Esophagus muscularis mucosa (tissue), 4 donors: ENCODE measurements at places on chromosomes 12 and 14. TPM values are rescaled to one million over a fixed set of nuclear protein-coding genes. Genes with fewer than 3 reads are reported as not detected.

RFX4 gene
- total RNA-seq: not detected

DNA sequence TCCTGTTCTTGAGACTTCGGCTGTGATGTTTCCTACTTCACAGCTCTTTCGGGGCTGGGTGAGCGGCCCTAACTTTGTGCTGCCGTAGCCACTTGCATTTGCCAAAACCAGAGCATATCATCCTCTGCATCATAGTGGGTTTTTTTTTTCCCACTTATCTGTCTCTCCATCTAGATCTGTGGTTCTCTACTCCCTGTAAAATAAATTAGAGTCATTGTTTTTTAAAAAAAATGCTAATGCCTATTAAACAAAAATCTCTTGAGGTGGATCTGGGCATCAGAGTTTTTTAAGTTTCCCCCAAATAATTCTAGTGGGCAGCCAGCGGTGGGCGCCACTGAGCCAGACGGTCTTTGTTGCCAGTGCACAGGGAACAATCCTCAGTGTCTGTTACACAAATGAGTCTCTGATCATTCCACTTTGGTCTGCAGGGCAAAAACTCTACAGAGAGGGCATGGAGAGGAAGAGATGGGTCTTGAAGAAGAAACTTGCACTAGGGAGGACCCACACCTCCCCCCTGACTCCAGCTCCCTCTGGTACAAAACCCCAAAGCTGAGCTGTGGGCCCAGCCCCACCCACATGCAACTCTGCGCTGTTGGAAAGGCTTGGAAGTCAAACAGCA lies 62.4 kb upstream of the BCL2L14 start:
- H3K27ac ChIP-seq: no peak overlapping the region
- no peaks in the 10 kb centered on the region for H3K36me3 ChIP-seq
- no peak for DNase-seq
- H3K27me3 ChIP-seq: no peaks in the 10 kb centered on the region

PLBD1 gene
- 18.7 TPM for total RNA-seq

GRCh38 chr12:110913119-110914056 lies 7.0 kb downstream of the MYL2 start:
- peaks cover 6% of the 10 kb centered on the region for H3K27me3 ChIP-seq
- no peaks in the 10 kb centered on the region for H3K36me3 ChIP-seq
- H3K4me1 ChIP-seq: no peaks in the 10 kb centered on the region
- no peak overlapping the region for H3K27ac ChIP-seq
- no peak for DNase-seq
- H3K4me3 ChIP-seq: no peak overlapping the region

DNA sequence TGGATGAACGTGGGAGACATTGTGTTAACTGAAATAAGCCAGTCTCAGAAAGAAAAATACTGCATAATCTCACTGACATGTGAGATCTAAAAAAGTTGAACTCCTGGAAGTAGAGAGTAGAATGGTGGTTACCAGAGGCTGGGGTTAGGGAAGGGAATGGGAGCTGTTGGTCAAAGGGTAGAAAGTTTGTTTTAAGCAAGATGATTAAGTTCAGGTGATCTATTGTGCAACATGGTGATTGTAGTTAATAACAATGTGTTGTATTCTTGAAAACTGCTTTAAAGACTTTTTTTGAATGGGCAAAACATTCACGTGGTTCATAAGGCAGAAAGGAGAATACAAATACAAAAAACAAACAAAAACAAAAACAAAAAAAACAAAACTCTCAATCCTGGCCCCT lies 460.4 kb upstream of the TBX3 start:
- no peak overlapping the region for H3K27ac ChIP-seq
- no peaks in the 10 kb centered on the region for H3K36me3 ChIP-seq
- H3K4me3 ChIP-seq: no peak overlapping the region
- no peaks in the 10 kb centered on the region for H3K27me3 ChIP-seq
- no peak for DNase-seq

ZBTB42 gene
- 4.4 TPM for total RNA-seq

DNA sequence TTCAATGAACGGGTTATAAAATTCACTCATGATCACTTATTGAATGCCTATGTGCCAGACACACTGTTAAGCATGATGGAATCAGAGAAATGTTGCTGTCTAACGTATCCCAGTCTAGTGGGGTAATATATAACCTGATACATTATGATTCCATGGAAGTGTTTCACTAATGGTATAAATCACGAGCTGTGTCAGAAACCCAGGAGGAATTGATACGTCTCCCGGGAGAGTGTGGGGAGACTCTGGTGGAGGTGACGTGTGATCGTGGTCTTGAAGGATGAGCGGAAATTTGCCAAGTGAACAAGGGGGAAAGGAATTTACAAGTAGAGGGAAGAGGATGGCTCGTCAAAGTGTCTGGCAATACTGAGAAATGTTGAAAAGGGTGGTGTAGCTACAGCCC lies 26.5 kb downstream of the MANSC1 start:
- H3K4me1 ChIP-seq: no peaks in the 10 kb centered on the region
- H3K36me3 ChIP-seq: no peaks in the 10 kb centered on the region
- no peaks in the 10 kb centered on the region for H3K27me3 ChIP-seq
- H3K27ac ChIP-seq: no peak overlapping the region

CLECL1 gene
- total RNA-seq: 0.83 TPM

DNA sequence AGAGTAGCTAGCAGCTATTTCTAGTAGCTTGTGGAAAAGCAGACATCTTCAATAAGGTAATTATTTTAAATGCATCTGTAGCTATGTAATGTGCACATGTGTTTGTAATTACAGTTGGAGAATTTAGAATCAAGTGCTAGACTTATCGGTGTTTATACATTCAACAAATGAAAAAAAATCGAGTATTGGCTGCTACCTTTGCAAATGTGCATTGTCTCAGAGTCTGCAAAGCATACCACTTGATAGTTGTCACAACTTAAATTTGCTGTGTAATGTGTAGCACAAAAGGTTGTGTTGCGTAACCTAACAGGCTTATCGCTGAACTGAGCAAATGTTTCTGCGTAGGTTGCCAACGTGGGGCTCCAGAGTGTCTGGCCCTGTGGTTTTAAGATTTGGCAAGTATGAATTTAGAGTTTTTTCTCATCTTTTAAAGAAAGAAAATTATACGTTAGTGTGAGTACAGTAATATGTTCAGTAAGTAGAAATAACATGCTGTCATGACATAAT lies 44.3 kb downstream of the TMTC2 start:
- H3K4me3 ChIP-seq: no peak overlapping the region
- H3K36me3 ChIP-seq: no peaks in the 10 kb centered on the region
- no peak overlapping the region for H3K27ac ChIP-seq
- H3K4me1 ChIP-seq: no peaks in the 10 kb centered on the region
- no peaks in the 10 kb centered on the region for H3K27me3 ChIP-seq

DLGAP5 gene
- not detected for total RNA-seq

KCNC2 gene
- total RNA-seq: 0.17 TPM

P3H3 gene
- 30.7 TPM for total RNA-seq

- DNase-seq: no peak
- no peaks in the 10 kb centered on the region for H3K27me3 ChIP-seq
- H3K4me1 ChIP-seq: no peaks in the 10 kb centered on the region
- H3K27ac ChIP-seq: no peak overlapping the region
- no peak overlapping the region for H3K4me3 ChIP-seq
- peaks cover 68% of the 10 kb centered on the region for H3K36me3 ChIP-seq
Measured at GRCh38 chr12:123936471-123936870, 36.2 kb downstream of the CCDC92 start.

DNA sequence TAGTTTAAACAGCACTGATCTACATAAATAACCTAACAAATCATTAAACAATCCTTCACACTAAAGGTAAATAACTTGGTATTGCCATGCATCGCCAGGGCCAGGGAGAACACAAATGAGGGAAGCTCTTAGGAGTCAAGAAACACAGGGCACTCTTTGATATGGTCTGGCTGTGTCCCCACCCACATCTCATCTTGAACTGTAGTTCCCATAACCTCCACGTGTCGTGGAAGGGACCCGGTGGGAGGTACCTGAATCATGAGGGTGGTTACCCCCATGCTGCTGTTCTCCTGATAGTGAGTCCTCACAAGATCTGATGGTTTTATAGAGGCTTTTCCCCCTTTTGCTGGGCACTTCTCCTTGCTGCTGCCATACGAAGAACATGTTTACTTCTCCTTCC lies 17.3 kb downstream of the TMEM132D start:
- peaks cover 3% of the 10 kb centered on the region for H3K27me3 ChIP-seq
- H3K36me3 ChIP-seq: no peaks in the 10 kb centered on the region
- no peaks in the 10 kb centered on the region for H3K4me1 ChIP-seq
- no peak overlapping the region for H3K4me3 ChIP-seq
- H3K27ac ChIP-seq: no peak overlapping the region

- peaks cover 93% of the 10 kb centered on the region for H3K4me1 ChIP-seq
- DNase-seq: peak; percentile 95
- H3K36me3 ChIP-seq: peaks cover 23% of the 10 kb centered on the region
- H3K4me3 ChIP-seq: peak overlapping the region; percentile 99
- no peaks in the 10 kb centered on the region for H3K27me3 ChIP-seq
Measured at GRCh38 chr14:105473677-105474482, 741 bp upstream of the CRIP2 start.

NTS gene
- total RNA-seq: not detected

GRCh38 chr14:74528406-74528805 lies 34.8 kb downstream of the ISCA2 start:
- H3K27ac ChIP-seq: no peak overlapping the region
- DNase-seq: no peak
- H3K4me1 ChIP-seq: no peaks in the 10 kb centered on the region
